Stimulated activated CD4-positive, alpha-beta T cell treated with anti-CD3 and anti-CD28 coated beads, TNF-alpha, amount 100 ng/mL, for 4 hours (primary cell): ENCODE measurements at places on chromosomes 3 and 15.

DNA sequence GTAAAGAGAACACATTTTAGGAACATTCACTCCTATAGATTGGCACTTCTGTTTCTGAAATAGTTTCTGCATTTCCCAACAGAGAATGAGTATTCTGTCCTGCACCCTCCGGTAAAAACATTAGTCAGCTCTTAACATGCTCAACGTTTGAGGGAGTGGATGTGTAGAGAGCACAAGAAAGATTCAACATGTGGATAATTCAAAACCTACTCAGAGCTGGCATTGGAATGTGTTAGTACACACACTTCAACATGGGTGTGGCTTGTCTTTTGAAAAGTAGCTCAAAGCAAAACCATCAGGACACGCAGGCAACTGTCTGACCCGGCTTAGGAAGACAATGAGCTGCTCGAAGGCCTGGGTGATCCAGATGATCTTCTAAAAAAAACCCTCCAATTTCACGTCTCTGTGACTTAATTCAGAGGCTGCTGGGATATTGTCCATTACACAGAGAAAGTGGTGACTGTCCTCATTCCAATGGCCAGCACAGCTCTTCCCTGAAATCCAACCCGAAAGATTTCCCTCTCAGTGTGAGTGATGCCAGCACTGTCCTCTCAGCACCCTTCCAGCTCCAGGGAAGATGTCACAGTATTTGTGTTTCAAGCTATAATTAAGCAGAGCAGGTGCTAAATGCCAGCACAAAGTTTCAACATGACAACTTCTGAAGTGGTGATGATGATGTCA lies 18.1 kb downstream of the FBN1 start:
- no peak for DNase-seq

- DNase-seq, result no peak
These were observed 50.1 kb downstream of the PCSK6 start for GRCh38 chr15:101439285-101439919.

DNA sequence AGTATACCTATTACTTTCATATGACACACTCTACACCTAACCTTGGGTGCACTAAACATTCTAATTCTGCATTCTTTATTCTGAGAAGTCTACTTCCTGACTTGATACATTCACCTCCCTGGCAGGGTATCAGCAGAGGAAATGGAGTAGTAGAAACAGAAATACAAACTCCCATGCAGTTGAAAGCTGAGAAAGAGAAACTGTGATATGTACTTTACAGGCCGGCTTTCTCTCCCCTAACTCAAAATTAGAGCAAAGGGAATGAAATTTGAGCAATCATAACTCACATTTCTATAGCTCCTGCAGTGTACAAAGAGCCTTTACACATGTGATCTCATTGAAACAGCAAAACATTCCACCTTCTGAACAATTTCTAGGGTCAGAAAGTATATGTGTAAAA lies 135.5 kb upstream of the COL8A1 start:
- no peak for DNase-seq

- DNase-seq, result no peak
These were observed 47.7 kb downstream of the FBLN2 start for GRCh38 chr3:13596426-13597205.

DNA sequence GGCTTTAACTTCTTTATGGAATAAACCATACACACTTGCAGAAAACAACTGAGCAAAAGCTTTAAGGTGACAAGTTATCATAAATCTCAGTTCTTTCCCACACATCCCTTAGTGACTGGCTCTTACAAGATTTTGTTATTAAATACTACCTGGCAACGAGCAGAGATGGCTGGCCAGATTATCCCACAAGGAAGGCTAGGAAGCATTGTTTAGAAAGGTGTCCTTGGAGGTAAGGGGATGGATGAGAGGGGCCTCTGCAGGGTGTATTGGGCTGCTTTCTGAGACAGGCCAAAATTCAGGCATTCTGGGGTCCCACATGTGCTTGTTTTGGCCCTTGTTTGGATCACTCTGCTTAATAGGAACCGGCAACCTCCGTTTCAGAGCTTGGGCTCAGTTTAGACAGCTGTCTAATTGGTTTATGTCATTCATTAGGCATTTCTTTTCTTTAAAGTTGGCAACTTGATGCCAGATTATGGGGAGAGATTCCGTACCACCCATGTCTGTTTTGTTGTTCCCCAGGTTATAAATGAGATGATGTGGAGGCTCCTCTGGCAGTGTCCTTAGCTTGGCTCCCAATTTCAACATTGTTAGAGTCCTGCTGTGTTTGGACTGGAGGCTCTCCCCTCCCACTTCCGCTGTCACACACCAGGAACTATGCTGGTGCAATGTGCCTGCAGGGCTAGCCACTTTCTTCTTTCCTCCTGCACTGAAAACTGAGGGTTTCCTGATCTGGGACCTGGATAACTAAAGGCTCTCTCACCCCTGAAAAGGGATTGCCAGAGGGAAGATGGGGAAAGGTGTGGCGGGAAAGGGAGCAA lies 121.1 kb downstream of the TPRG1 start:
- DNase-seq, result no peak

- no peak for DNase-seq
These were observed 159.3 kb downstream of the IL1RAP start for GRCh38 chr3:190673148-190673547.

- no peak for DNase-seq
These were observed 41.0 kb downstream of the SLCO2A1 start for GRCh38 chr3:133988631-133989161.

DNA sequence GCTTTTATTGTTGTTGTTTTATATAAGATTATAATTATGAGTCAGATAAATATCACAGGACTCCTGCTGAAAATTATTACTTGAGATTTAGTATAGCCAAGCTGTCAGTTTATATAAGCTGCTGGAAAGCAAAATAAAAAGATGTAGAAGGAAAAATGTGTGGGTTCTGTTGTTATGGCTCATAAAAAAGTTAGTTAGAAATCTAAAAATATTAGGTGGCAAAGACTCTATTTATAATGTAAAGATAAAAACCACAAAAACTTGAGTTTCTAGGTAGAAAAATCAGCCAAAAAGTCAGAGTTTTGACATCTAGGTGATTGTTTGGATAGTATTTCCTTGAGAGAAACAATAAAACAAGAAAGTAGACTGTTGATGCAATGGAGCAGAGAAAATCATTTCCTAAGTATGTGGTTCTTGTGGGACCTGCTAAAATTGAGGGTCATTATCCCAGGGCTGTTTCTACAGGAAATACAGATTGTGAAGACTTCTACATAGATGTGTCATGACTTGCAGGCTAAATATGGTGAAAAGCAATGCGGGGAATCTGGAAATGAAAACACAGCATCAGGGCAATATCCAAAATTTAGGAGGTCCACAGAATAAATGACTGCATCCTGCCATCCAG lies 1109.6 kb upstream of the CADM2 start:
- no peak for DNase-seq

GRCh38 chr15:55742927-55743728 lies at the start of gene PRTG:
PRTG (minus strand) TSS chr15:55743152; CDS start chr15:55742931, 221 bp downstream.
- no peak for DNase-seq

- DNase-seq, result no peak
These were observed 185.3 kb upstream of the NECTIN3 start for GRCh38 chr3:110886222-110886893.

DNA sequence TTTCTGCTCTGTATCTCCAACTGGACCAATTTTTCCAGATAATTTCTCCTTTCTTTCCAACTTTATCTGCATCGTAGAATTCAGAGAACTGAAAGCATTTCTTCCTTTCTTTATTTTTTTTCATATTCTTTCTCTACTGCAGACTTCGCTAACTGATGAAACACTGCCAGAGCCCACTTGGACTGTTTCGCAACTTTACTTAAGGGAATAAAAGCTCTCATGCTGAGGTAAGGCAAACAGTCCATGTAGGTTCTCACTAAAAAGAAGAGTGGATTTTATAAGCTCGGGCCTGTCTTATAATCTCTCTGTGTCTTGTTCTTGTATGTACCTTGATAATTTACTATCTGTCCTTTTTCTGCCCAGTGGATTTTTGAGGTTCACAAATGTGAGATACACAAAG lies 163.5 kb downstream of the CNTN4 start:
- no peak for DNase-seq

GRCh38 chr3:72964633-72965032 lies 32.0 kb upstream of the PPP4R2 start:
- no peak for DNase-seq

GRCh38 chr3:29557186-29557585 lies 276.3 kb downstream of the RBMS3 start:
- DNase-seq, result no peak

DNA sequence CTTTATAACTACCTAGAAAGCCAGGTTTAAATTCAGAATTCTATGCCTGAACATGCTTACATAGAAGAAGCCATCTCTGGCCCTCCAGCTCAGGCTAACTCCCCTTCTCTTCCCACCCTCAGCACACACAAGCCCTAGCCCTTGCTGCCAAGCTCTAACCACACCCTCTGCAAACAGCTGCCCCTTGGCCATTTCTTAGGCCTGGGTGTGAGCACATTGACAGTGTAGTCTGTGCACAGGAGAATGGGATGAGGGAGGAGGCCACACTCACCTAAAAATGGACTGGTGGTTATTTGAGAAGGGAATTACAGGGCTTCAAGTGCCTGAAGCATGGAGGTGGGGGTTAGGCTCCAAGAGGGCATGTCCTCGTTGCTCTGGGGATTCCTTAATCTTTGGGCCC lies 42.3 kb upstream of the SLC25A36 start:
- no peak for DNase-seq

- DNase-seq, result no peak
These were observed 654 bp upstream of the C3orf38 start for GRCh38 chr3:88149101-88149508.

DNA sequence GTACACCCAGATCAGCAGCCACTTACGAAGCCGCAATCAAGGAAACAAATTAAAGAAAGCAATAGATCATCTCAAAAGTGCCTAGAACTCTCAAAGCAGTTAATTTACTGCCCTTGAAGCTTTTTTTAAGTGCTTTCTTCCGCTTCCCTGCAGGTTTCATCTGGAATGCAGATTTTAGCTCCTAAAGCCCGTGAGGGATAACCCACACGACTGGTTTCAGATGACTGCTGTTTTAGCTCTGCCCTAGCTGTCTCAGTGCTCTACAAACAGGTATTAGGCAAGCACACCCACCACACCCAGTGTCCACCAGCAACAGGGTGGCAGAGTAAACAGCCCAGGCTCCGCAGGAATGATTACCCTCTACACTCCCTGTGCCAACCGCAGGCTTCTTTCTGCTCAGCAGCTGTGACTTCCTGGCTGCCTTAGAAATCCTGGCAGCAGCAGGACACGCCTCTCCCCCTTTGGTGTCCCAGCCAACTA lies 126.0 kb downstream of the FMN1 start:
- no peak for DNase-seq

DNA sequence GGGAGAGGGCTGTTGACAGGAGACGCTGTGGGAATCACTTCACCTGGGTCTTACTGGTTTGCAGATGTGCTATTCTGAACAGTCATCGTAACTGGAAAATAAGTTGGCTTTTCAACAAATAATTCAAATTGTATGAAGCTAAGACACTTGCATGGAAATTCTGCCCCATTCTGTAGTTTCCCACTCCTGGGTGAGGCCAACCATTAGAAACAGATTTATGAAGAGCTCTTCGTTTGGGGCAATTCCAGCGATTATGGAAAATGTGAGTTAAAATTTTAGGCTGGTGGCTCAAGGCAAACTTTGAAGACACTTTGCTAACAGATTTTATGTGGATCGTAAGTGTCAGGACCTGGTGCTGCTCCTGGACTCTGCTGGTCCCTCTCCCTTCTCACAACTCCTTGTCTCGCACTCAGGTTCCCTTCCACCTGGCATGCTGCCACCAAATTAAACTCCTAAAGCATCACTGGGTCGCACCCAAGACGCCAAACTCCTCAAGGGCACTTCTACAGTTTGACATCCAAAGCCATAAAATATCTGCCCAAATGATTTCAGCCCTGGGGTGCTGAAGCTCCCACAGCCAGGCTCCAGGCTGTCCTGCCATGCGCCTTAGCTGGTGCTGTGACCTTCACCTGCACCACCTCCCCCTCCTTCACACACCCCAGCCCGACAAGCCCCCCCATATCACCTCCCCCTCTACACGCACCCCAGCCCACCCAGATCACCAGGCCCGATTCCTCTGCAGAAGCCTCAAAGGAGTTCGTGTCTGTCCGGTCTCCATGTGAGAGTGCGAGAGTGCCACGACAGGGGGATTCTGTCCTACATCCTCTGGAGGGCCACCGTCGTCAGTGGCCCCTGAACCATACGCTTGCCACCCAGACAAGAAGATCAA lies 138.4 kb downstream of the NSMCE3 start:
- DNase-seq, result no peak

GRCh38 chr15:77495838-77496596 lies 75.3 kb downstream of the HMG20A start:
- DNase-seq, result no peak

DNA sequence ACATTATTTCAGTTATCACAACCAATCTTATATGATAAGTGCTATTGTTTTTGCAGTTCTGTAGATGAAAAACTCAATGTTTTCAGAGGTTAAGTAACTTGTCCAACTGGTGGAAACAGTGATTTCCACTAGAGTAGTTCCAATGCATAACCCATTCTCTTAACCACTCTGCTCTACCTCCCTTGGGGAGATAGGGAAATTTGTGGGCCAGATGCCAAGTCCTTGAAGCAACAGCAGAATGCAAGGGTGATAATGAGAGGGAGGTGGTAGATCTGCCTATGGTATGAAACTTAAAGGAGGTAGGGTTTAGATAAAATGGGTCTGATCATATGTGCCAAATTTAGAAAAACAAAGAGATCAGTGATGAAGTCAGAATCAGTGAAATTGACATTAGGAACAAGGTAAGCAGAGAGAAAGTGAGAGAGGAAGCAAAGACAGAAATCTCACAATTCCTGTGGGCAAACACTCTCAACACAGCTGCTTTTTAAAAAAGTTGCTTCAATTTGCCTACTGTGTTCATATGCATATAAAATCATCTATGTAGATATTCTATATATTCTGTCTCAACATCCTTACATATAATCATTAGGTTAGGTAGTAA lies 50.5 kb upstream of the UBP1 start:
- DNase-seq, result no peak
